ENCODE measurements at places on chromosomes 3 and 15. TPM values are rescaled to one million over a fixed set of nuclear protein-coding genes. Genes with fewer than 3 reads are reported as not detected.
A peak's percentile ranks its signal among the peaks of the same experiment; 100 is the strongest.

The GOLGA8G gene
- not detected for total RNA-seq

DNA sequence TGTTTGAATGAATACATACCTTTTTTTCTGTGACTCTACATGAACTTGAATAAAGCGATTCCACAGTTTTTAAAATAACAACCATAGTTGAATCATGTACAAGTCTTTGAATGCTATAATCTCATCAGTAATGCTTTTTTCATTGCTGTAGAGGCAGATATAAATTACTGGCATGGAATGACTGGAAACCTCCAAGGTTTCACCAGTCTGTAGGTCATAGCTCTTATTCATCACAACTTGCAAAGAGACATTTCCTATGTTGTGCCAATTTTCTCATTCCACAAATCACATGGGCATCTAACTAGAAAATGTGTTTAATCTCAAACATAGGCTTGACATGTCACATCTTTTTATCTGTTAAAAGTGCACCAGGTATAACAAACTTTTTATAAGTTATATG lies 407.1 kb upstream of the KCNMB2 start:
- H3K27ac ChIP-seq = no peak overlapping the region
- H3K36me3 ChIP-seq = no peaks in the 10 kb centered on the region
- no peak overlapping the region for H3K4me3 ChIP-seq
- no peak for DNase-seq
- H3K4me1 ChIP-seq = no peaks in the 10 kb centered on the region

DNA sequence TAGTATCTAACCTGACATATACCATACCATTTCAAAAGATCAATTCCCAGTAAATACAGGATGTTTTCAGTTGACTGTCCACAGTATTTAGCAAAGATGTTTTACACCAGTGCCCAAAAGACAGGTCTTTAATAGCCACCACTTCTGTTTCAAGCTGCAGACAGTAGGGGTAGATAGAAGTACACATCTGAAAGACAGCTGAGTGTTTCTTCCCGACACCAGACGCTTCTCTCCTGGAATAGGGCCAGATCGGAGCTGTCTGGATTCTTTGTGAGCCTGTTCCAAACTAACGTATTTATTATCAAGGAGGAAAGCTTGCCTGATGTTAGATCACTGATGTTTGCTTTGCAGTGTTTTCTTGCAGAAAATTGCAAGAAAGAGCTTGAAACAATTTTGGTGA lies 136.1 kb upstream of the RBMS3 start:
- no peaks in the 10 kb centered on the region for H3K27me3 ChIP-seq
- no peaks in the 10 kb centered on the region for H3K4me1 ChIP-seq
- DNase-seq = peak; percentile 4
- no peaks in the 10 kb centered on the region for H3K36me3 ChIP-seq

DNA sequence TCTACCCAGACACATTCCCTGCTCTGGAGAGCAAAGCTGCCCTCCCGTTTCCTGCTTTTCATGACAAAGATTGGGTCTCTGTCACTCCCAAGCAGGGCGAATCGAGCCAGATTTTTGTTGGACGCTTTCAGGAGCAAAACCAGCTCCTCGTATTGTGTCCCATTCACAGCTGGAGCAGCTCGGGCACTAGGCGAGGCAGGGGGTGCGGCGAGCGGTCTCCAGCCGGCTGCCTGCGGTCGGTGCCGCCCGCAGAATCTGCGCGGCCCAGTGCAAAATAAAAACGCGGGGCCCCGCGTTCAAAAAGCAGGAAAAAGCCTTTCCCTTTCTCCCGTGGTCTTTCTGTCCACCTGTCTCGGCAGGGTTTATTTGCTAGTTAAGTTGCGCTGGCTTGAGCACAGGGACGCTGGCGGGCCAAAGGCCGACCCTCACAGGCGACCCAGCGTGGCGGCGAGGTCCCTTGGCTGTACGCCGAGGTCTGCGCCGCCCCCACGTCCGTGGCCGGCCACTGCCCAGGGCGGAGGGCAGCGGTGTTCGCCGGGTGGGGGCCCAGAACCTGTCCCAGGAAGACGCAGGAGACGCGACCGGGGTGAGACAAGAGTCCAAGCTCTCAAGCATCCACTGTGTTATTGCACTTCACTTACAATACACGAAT lies 71.2 kb downstream of the CYP19A1 start:
- H3K36me3 ChIP-seq = no peaks in the 10 kb centered on the region
- peak; percentile 19 for DNase-seq
- H3K4me3 ChIP-seq = peak overlapping the region; percentile 5
- no peaks in the 10 kb centered on the region for H3K27me3 ChIP-seq
- H3K27ac ChIP-seq = no peak overlapping the region

- H3K4me3 ChIP-seq = no peak overlapping the region
- DNase-seq = no peak
- no peaks in the 10 kb centered on the region for H3K27me3 ChIP-seq
- no peak overlapping the region for H3K27ac ChIP-seq
Observed at GRCh38 chr15:65785151-65785550, 6.9 kb downstream of the DENND4A start.

GRCh38 chr15:66879531-66880368 lies 177.7 kb downstream of the SMAD6 start:
- no peaks in the 10 kb centered on the region for H3K36me3 ChIP-seq
- no peaks in the 10 kb centered on the region for H3K27me3 ChIP-seq
- no peak overlapping the region for H3K27ac ChIP-seq
- no peak for DNase-seq
- peaks cover 18% of the 10 kb centered on the region for H3K4me1 ChIP-seq

DNA sequence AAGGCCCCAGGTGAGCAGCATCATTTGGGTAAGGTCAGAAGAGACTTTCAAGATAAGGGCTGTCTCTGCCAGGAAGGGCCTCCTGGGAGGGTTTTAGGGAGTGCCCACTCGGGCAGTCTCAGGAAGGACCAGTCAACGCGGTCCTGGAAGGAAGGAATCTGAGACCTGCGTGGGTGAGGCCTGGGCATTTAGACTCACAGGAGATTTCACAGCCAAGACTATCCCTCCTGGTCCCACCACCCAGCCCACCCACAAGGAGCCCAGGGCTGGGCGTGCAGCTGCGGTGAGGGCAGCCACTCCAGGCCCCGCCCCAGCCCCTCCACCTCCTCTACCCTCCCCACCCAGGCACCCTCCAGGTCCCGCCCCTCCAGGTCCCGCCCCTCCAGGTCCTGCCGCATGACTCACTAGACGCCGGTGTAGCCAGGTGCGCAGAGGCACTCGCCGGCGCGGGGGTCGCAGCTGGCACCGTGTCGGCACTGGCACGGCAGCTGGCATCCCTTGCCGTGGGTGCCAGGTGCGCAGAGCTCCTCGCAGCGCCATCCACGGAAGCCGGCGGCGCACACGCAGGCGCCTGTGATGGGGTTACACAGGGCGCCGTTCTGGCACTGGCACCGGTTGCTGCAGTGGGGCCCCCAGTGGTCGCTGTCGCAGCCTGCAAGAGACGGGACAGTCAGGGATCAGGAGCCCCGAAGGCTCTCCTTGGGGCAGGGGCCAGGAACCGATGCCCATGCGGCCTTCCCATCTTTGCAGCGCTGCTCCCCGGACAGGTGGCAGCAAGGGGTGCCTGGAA lies 112.7 kb downstream of the RAB11A start:
- peak; percentile 48 for DNase-seq
- peaks cover 6% of the 10 kb centered on the region for H3K4me1 ChIP-seq
- no peaks in the 10 kb centered on the region for H3K36me3 ChIP-seq
- no peaks in the 10 kb centered on the region for H3K27me3 ChIP-seq
- H3K4me3 ChIP-seq = no peak overlapping the region

- H3K27me3 ChIP-seq = no peaks in the 10 kb centered on the region
- H3K4me1 ChIP-seq = no peaks in the 10 kb centered on the region
- no peak overlapping the region for H3K4me3 ChIP-seq
- peaks cover 4% of the 10 kb centered on the region for H3K36me3 ChIP-seq
- H3K27ac ChIP-seq = no peak overlapping the region
Observed at GRCh38 chr15:65907661-65908060, 38.4 kb downstream of the RAB11A start.

- H3K4me1 ChIP-seq = no peaks in the 10 kb centered on the region
- no peak overlapping the region for H3K4me3 ChIP-seq
- no peak for DNase-seq
- no peak overlapping the region for H3K27ac ChIP-seq
- no peaks in the 10 kb centered on the region for H3K36me3 ChIP-seq
Observed at GRCh38 chr3:76203578-76203977, 418.2 kb upstream of the ZNF717 start.

The GPR171 gene
- 2.9 TPM for total RNA-seq

The GOLGA8M gene
- total RNA-seq = 7.9 TPM

The CCDC191 gene
- total RNA-seq = 12.0 TPM

GRCh38 chr3:64798316-64798715 lies 110.5 kb upstream of the ADAMTS9 start:
- DNase-seq = peak; percentile 95
- peaks cover 29% of the 10 kb centered on the region for H3K4me1 ChIP-seq
- no peaks in the 10 kb centered on the region for H3K36me3 ChIP-seq
- peak overlapping the region; percentile 64 for H3K27ac ChIP-seq
- H3K4me3 ChIP-seq = no peak overlapping the region

- no peaks in the 10 kb centered on the region for H3K36me3 ChIP-seq
- DNase-seq = no peak
- no peak overlapping the region for H3K27ac ChIP-seq
- H3K4me3 ChIP-seq = no peak overlapping the region
- H3K4me1 ChIP-seq = no peaks in the 10 kb centered on the region
Observed at GRCh38 chr3:55030938-55031337, 103.1 kb upstream of the LRTM1 start.

GRCh38 chr3:38843898-38844297 lies 27.9 kb upstream of the SCN10A start:
- H3K36me3 ChIP-seq = no peaks in the 10 kb centered on the region
- DNase-seq = no peak
- H3K27me3 ChIP-seq = no peaks in the 10 kb centered on the region

DNA sequence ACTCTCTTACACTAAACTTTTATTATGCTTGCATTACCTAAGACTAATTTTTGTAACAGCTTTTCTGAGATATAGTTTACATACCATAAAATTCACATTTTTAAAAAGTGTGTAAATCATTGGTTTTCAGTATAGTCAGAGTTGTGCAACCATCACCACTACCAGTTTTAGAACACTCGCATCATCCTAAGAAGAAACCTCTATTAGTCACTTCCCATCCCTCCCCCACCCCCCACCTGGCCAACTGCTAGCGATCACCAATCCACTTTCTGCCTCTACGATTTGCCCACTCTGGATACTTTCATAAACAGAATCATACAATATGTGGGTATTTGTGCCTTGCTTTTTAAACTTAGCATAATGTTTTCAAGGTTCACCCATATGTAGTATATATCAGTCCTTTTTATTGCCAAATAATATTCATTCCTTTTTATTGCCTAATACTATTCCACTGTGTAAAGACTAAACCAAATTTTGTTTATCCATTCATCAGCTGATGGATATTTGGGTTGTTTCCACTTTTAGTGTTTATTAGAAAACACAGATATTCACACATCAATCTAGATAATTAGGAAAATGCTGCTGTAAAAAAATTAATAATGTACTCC lies 23.0 kb downstream of the UBP1 start:
- H3K27ac ChIP-seq = no peak overlapping the region
- H3K4me1 ChIP-seq = no peaks in the 10 kb centered on the region
- H3K4me3 ChIP-seq = no peak overlapping the region
- H3K27me3 ChIP-seq = no peaks in the 10 kb centered on the region
- no peak for DNase-seq

DNA sequence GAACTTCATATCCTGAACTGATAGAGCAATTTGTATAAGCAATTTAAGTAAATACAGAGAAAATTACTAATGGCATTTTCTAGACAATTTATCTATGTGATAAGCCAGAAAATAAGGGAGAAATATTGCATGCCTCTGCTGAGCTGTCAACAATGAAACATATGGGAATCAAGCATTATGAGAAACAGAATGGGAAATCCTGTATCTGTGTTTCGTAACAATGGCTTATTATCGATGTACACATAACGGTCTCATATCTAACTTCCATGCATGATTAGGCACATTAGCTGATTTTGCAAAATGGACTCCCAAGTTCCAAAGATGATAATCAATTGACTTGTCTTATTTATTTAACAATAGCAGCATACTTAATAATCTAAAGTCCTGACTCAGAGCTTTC lies 30.4 kb upstream of the KCNMB2 start:
- H3K36me3 ChIP-seq = no peaks in the 10 kb centered on the region
- no peak overlapping the region for H3K4me3 ChIP-seq
- H3K27ac ChIP-seq = no peak overlapping the region
- DNase-seq = no peak
- no peaks in the 10 kb centered on the region for H3K27me3 ChIP-seq
- no peaks in the 10 kb centered on the region for H3K4me1 ChIP-seq

DNA sequence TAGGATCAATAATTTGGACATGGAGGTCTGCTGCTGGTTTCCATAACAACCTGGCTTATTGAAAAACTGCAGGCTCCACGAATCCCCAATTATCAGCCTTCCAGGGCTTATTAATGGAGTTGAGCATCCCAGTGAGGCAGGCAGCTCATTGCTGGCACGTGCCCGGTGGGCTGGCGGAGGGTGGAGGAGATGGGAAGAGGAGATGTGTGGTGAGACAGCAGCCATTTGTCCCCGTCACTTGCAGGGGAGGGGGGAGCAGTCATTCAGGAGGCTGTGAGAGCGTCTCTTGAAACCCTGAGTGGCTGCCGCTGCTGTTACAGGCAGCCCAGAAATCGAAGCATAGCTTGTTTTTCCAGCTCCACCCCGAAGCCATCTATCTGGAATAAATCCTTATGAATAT lies 70.6 kb downstream of the GAP43 start:
- no peak overlapping the region for H3K27ac ChIP-seq
- H3K4me3 ChIP-seq = no peak overlapping the region
- no peaks in the 10 kb centered on the region for H3K36me3 ChIP-seq
- no peaks in the 10 kb centered on the region for H3K27me3 ChIP-seq
- no peak for DNase-seq
- no peaks in the 10 kb centered on the region for H3K4me1 ChIP-seq

DNA sequence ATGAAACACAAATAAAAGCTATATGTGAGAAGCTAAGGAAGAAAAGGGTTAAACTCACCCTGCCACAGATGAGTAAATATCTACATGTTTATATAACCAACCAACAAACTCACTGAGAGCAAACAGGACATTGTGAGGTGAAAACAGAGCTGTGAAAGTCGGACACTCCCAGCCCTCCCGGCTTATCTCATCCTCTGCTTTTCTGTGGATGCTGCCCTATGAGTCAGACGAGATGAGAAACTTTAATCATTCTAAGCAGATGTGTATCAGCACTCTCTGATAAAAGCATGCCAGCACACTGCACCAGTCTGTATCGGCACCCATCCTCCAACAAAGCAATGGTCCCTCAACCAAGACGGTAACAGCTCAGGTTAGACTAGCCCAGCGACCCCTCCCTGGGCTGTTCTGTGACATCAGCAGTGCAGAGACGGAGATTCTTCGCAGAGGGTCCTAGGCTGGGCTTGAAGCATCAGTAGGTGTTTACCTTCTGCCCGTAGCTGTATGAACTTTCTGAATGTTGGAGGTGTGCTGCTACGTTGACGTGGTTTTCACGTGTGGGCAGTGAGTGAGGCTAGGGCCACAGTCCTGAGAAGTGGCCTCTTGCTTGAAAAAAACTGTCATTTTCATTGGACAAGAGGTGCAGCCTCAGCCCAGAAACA lies 119.8 kb upstream of the ALDH1A3 start:
- peaks cover 6% of the 10 kb centered on the region for H3K27me3 ChIP-seq
- no peak overlapping the region for H3K4me3 ChIP-seq
- no peaks in the 10 kb centered on the region for H3K4me1 ChIP-seq
- H3K36me3 ChIP-seq = no peaks in the 10 kb centered on the region
- no peak for DNase-seq

All from thyroid gland (tissue), 4 donors.